ENCODE measurements at places on chromosomes 2 and 18. TPM values are rescaled to one million over a fixed set of nuclear protein-coding genes. Genes with fewer than 3 reads are reported as not detected.

Gene C2orf92
- polyA plus RNA-seq, result 6.7 TPM

Gene KCNF1
- polyA plus RNA-seq, result 1.4 TPM

GRCh38 chr2:143193121-143193520 lies 63.9 kb downstream of the ARHGAP15 start:
- DNase-seq, result no peak

GRCh38 chr2:60555783-60556139 lies 2.3 kb upstream of the BCL11A start:
- no peak for DNase-seq

GRCh38 chr18:75554176-75554575 lies 126.7 kb upstream of the SMIM21 start:
- DNase-seq, result no peak

GRCh38 chr2:234939996-234940395 lies 11.8 kb upstream of the SH3BP4 start:
- no peak for DNase-seq

DNA sequence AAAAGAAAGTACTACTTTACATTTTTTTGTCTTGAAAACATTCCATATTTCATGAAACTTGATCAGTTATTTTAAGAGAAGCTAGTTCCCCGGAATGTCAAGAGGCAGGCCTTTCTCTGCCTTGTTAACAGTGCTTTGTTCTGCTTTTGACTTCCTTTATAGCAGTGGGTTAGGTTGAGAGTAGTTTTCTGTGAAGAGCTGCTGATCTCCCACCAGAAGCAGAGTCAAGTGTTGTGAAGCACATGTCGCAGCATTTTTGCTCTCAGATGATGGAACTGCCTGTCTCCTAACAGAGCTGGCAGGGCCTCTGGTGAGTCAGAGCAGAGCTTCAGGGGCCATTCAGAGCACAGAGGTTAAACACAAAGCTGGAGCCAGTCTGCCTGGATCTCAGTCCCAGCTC lies 871.8 kb downstream of the SLC4A3 start:
- no peak for DNase-seq

DNA sequence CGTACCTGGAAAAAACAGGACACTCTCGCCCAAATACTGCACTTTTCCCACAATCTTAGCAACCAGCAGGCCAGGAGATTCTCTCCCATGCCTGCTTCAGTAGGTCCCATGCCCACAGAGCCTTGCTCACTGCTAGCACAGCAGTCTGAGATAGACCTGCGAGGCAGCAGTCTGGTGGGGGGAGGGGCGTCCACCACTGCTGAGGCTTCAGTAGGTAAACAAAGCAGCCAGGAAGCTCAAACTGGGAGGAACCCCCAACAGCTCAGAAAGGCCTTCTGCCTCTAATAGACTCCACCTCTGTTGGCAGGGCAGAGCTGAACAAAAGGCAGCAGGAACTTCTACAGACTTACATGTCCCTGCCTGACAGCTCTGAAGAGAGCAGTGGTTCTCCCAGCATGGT lies 1202.8 kb upstream of the ACVR2A start:
- DNase-seq, result no peak

DNA sequence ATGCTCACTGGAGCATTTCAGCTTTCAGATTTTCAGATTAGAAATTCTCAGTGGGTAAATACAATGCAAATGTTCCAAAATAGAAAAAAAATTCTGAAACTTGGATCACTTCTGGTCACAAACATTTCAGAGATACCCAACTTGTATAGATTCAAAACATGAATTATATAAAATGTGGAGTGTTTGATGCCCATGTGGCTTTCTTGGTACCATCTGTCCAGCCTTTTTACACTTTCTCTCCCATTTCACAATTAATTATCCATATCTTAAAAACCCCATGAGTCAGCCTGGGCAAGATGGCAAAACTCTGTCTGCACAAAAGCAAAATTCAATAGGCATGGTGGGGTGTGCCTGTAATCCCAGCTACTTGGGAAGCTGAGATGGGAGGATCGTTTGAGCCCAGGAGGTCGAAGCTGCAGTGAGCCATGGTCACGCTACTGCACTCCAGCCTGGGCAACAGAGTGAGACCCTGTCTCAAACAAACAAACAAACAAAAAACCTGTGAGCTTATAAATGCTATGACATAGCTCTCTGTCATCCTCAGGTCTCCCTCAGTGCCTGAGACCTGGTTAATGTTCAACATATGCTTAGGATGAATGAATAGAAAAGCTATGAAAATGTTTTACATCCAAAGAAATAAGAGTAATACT lies 146.3 kb upstream of the TTC39C start:
- DNase-seq, result no peak

- no peak for DNase-seq
Measured at GRCh38 chr2:48113767-48114166, 207.5 kb upstream of the FBXO11 start.

Gene CPLX4
- 0.14 TPM for polyA plus RNA-seq

DNA sequence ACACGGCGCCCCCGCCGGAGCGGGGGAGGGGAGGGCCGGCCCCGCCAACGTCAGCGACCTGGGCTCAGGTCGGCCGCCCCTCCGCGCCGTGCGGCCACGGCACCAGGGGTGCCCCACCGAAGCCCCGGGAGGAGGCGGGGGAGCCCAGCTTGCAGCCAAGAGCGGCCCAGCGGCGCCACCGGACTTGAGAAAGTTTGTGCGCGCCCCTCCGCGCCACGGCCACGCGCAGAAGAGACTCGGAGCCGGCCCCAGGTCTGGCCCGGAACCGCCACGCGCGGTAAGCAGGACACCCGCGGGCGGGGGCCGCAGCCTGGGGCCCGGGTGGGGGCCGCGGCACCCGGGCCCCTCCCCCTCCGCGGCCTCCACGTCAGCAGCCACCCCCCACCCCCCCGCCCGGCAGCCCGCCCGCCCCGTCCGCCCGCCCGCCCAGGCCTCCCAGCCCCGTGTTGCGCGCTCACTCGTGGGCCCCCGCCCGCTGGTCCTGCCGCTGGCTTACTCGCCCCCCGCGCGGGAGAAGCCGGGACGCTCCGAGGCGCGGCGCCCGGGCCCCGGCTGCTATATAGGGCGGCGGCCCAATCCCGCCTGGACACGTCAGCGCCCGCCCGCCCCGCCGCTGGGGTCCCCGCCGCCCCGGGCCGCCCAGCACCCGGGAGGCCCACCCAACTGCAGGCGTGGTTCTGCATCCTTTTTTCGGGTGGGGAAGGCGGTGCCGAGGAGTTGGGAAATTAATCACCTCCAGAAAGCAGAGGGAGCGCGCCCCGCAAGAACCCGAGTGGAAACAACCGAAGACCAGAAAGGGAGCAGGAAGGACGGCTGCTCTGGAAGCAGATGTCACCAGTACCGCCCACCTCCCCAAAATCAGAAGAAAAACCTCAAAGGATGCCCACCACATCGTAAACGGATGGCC lies 42.9 kb downstream of the HDLBP start:
- DNase-seq, result peak; percentile 20

Gene CD28
- polyA plus RNA-seq, result 0.98 TPM

GRCh38 chr2:134628453-134628852 lies 90.3 kb downstream of the TMEM163 start:
- DNase-seq, result no peak

- DNase-seq, result no peak
Measured at GRCh38 chr2:151632993-151633565, 101.2 kb downstream of the NEB start.

Gene LIMS2
- polyA plus RNA-seq, result 22.4 TPM

Gene GALR1
- 0.26 TPM for polyA plus RNA-seq

DNA sequence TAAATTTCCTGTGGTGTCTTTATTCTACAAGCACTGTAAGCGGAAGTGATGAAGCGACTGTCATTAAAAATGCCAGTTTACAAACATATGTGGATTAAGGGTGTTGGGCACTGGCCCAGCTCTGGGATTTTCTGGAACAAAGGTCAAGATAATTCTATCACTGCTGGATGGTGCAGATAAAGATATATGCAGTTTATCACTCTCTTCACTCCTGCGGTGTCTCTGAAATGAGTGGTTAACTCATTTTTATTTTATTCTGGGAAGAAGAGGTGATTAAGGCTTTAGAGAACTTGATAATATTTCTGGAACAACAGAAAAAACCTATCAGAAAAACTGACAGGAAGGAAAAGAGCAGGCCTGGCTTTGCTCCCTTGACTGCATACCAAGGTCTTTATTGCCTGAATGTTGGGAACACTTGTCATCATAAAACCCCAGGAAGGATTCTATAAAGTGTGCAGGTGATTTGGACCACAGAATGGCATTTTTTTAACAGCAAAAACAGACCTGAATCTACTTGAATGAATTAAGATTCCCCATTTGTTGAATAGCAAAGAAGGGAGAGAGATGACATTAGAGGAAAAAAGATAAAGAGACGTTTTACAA lies 32.4 kb downstream of the ABCB11 start:
- no peak for DNase-seq

- no peak for DNase-seq
Measured at GRCh38 chr18:67876871-67877270, 360.4 kb upstream of the DSEL start.

DNA sequence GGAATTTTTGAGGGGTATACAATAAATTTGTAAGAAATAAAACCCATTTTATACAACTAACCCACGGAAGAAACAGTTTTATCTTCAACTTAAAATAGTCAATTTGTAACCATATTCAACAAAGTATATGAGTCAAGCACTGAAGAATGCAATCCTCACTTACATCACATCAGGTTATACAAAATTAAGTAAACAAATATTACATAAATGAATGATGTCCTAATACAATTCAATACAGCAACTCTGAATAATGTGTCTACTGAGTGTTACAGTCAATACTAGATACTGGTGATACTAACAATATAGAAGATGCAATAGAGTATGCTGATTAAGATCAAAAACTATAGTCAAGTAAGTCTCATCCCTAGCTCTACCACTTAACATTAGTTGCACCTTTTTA lies 58.6 kb downstream of the FANCL start:
- DNase-seq, result no peak

GRCh38 chr2:64972876-64973275 lies 16.3 kb upstream of the SLC1A4 start:
- DNase-seq, result no peak

DNA sequence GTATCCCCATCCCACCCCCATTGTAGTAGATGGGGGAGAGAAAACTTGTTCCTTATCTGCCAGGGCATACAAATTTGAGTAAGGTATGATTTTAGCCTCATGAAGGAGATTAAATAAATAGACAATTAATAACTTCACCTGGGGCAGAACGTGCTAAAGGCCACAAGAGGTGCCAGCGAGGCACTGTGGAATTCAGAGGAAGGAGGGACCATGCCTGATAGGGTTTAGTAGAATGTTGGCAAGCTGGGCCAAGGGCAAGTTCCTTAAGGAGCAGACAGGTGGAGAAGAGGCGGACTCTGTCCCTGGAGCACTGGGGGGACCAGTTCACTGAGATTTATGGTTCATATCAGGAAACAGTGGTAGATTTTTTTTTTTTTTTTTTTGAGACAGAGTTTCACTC lies 22.5 kb downstream of the STAMBP start:
- no peak for DNase-seq

DNA sequence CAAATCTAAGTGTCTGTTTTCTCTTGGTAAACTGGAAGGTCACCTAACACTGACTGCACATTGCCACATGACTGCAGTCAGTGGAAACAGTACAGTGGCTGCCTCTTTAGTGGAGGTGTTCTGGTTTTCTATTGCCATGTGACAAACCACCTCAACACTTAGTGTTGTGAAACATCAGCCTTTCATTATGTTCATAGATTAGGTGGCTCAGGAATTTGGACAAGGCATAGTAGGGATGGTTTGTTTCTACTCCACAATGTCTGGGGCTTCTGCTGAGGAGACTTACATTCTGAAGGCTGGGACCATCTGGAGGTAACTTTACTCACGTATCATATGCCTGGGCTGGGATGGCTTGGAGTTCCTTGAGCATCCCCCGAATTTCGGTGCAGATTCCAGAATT lies 26.5 kb downstream of the CCDC85A start:
- no peak for DNase-seq

Gene DYSF
- polyA plus RNA-seq, result 17.2 TPM

DNA sequence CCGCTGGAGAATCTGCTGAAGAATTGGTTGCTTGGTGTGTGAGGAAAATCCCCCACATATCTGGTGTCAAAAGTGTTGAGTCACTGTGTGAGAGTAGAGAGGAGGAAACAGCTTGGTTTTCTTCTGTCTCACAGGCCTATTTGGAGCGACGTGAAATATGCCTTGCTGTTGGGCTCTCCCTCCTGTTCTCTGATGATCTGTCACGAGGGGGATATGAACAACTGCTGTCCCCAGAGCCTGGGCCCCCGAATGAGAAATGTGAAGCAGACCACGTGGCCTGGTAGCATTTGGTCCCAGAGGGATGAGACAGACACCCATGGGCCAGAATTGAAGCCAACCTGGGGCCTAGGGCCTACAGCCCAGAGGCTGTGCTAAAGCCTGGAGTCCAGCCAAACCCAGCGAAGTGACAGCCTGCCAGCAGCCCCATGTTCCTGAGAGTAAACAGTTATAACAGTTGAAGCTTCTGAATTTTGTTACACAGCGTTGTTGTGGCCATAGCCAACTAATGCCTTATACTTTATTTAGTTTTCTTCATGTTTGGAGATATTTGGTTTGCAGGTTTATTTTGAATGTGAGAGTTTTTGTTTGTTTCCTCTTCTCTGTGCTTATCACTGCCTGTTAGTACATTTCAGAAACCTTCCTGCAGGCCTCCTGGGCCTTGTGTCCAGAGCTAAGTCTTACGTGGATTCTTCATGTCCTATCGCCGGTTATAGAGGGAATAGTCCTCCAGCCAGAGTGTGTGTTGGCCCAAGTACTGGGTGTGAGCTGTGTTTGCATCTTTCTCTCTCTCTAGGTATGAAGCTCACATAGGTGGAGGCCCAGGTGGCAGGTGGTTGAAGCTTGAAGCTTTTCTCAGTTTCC lies 18.7 kb upstream of the COLEC12 start:
- DNase-seq, result no peak

DNA sequence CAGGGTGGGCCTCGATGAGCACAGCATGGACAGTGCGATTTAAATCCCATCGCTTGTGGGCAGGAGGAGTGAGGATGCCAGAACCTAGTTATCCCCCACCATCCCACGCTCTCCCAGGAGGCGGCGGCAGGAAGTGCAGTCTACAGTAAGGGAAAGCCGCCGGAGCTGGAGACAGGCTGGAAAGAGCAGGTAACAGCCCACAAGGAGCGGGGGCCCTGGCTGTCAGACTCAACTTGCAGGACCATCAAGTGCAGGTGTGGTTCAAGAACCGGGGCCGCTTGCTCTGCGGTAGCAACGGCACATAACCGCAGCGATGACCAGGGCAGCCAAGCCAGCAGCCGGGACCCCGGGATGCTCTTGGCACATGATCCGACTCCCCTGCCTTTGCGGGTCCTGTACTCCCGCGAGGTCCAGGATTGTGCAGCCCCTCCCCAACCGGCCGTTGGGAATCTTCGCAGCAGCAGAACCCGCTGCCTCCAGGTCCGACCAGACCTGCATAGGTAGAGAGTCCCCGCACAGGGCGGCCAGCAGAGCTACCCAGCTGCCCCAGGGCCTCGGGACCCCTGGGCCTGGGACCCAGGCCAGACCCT lies 82.1 kb downstream of the BIN1 start:
- DNase-seq, result peak; percentile 41

DNA sequence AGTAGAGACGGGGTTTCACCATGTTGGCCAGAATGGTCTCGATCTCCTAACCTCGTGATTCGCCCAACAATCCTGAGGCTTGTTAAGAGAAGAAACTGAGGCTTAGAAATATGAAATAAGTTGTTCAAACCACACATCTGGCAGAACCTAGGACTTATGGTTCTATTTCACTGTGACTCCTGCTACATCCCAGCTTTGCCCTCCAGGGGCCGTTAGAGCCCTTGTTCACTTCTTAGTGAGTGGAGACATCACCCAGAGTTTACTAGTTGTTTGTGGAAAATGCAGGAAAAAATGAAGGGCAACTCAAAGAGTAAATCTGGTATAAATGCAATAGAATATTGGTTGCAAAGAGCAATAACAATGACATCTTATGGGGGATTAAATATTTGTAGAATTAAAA lies 43.9 kb downstream of the MARCHF4 start:
- DNase-seq, result no peak

All from left renal cortex interstitium (tissue), 4 donors.